ENCODE measurements at places on chromosomes 12 and 14.
A peak's percentile ranks its signal among the peaks of the same experiment; 100 is the strongest.

- DNase-seq = no peak
Observed at GRCh38 chr14:51310505-51310944, 70.5 kb downstream of the TMX1 start.

- no peak for DNase-seq
Observed at GRCh38 chr12:122651520-122652224, 51.5 kb downstream of the HCAR2 start.

- no peak for DNase-seq
Observed at GRCh38 chr14:68231898-68232297, 412.3 kb downstream of the RAD51B start.

GRCh38 chr12:66693901-66694513 is 15.1 kb upstream of the GRIP1 start:
- peak; percentile 60 for DNase-seq

GRCh38 chr12:22396735-22397134 is 62.2 kb upstream of the ST8SIA1 start:
- DNase-seq = no peak

GRCh38 chr12:65500091-65500900 is 221.8 kb downstream of the MSRB3 start:
- DNase-seq = peak; percentile 61

DNA sequence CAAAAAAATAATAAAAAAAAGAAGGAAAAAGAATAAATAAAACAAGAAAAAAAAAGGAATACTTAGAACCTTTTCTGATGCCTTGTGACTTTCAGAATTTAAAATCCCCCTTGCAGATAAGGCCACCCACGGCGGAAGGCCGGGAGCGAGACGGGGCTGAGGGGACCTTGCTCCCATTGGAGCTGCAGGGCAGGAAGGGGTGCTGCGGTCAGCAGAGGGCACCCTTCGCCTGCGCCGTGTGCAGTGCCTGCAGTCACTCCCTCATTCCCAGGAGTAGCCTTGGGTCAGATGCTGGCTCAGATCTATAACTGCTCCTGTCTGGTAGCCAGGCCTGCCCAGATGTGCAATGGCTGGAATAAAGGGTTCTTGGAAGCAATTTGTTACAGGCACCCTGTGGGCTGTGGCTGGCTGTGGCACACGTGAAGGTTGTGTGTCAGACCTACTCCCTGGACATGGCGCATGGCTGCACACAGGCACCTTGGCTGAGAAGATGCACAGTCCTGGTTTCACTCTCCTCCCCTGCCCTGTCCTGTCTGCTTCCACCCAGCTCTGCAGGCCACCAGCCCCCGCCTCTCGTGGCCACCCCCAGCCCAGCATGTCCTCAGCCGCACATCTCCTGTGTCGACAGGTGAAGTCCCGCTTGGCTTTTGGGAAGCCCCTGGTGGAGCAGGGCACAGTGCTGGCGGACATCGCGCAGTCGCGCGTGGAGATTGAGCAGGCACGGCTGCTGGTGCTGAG is 13.4 kb upstream of the ALDH2 start:
- DNase-seq = peak; percentile 27

DNA sequence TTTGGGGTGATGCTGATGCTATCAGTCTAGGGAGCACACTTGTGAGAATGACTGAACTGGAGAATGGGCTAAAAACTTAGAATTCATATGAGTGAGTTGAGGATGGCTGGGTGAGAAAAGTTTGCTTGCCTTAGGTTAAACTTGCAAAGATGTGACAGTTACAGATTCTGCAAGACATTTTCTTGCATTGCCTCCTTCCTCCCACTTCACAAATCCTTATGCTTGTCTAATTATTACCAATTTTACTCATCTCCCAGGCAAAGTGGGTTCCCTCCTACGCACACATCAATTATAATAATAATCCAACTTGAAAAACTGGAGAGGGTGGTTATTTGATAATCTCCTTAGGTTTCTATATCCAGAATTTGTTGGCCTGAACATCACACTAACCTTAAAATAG is 50.9 kb downstream of the ATP2B1 start:
- DNase-seq = no peak

- no peak for DNase-seq
Observed at GRCh38 chr12:31236998-31237637, 88.8 kb downstream of the SINHCAF start.

GRCh38 chr12:52147367-52147963 is 44.3 kb downstream of the KRT80 start:
- DNase-seq = peak; percentile 100

DNA sequence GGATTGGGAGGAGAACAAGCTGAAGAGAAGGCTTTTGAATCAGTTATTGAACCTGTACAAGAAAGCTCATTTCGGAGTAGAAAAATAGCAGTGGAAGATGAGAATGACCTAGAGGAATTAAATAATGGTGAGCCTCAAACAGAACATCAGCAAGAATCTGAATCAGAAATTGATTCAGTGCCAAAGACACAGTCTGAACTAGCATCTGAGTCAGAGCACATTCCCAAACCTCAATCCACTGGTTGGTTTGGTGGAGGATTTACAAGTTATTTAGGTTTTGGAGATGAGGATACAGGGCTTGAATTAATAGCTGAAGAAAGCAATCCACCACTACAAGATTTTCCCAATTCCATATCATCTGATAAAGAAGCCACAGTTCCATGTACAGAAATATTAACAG is 13.5 kb downstream of the MIA2 start:
- DNase-seq = peak; percentile 71

- DNase-seq = no peak
Observed at GRCh38 chr12:639566-639965, 23.7 kb downstream of the NINJ2 start.

DNA sequence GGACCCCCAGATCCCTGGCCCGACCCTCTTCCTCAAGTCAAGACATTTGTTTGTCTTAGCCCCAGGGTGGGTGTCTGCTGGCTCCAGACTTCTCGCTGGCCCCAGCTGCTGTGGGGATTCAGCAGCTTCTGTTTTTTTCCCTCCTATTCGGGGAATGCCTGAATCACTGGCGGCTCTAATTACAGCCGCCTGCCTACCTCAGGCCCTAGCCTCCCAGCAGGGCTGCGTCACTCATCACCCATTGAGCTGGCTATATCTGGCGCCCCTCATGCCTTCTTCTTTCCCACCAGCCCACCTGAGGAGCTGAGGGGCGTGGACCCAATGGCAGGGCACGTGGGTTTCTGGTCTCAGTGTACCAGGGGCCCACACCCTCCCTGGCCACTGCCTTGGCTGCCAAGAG is 10.1 kb downstream of the KRT80 start:
- DNase-seq = no peak

Measured in NCI-H226 (cell line).